ENCODE measurements at places on chromosomes 1 and 21. TPM values are rescaled to one million over a fixed set of nuclear protein-coding genes. Genes with fewer than 3 reads are reported as not detected.

The SDE2 gene
- polyA plus RNA-seq, result 10.2 TPM

The PLXNA2 gene
- 2.4 TPM for polyA plus RNA-seq

- DNase-seq, result no peak
Observed at GRCh38 chr1:54697896-54698295, 17.8 kb upstream of the TTC4 start.

DNA sequence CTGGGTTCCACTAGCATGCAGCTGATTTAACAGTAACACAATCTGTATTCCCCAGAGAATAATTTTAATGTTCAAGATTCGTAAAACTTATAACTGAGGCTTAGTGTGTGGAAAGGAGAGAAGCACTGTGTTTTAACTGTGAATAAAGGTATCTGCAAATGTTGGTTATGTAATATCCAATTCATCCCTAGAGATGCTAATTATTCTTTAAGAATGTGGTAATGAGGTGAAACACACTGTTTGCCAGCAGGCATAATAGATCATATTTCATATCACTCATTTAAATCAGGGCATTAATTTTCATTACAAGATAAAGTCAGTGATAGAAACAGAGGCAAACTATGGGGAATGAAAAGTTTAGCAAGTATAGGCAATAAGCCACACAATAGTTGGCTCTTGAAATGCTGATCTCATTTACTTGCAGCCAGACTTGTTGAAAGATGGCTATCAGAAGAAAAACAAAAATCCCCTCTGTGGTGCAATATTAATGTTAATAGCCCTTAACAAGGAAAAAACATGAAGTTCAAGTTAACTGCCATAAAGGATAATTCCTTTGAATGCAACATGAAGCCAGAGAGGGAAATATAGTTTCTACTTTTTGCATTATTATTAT lies 33.4 kb downstream of the HMCN1 start:
- DNase-seq, result no peak

- no peak for DNase-seq
Observed at GRCh38 chr1:2446394-2446793, 29.7 kb upstream of the PLCH2 start.

GRCh38 chr1:201890223-201890622 lies 1.5 kb downstream of the SHISA4 start:
- peak; percentile 68 for DNase-seq

The BSND gene
- not detected for polyA plus RNA-seq

The ADAMTS1 gene
- polyA plus RNA-seq, result 29.6 TPM

The SRM gene
- 77.1 TPM for polyA plus RNA-seq

The MSH4 gene
- polyA plus RNA-seq, result not detected

The LIN28A gene
- not detected for polyA plus RNA-seq

- DNase-seq, result no peak
Observed at GRCh38 chr1:221294242-221294641, 415.0 kb downstream of the HLX start.
